ENCODE measurements at places on chromosomes 1 and 21. TPM values are rescaled to one million over a fixed set of nuclear protein-coding genes. Genes with fewer than 3 reads are reported as not detected.

Gene PGBD5
- 3.6 TPM for total RNA-seq

Gene AK5
- 18.1 TPM for total RNA-seq

Gene HES4
- total RNA-seq = 30.1 TPM

Gene ZCCHC17
- total RNA-seq = 56.9 TPM

Gene GOLT1A
- not detected for total RNA-seq

Gene NRIP1
- total RNA-seq = 18.1 TPM

Gene ATP6V0B
- total RNA-seq = 233 TPM

Gene C1orf94
- 0.06 TPM for total RNA-seq

Gene ZFP69
- total RNA-seq = 9.3 TPM

Gene CFHR5
- total RNA-seq = not detected

Gene C1QTNF12
- total RNA-seq = not detected

Gene PIGR
- not detected for total RNA-seq

Gene SLC6A17
- 0.60 TPM for total RNA-seq

Gene HMGCS2
- not detected for total RNA-seq

Gene GBP7
- total RNA-seq = not detected

Gene GJB3
- not detected for total RNA-seq

Gene FCRL6
- total RNA-seq = not detected

Gene ARHGAP30
- total RNA-seq = not detected

Gene COL6A2
- 480 TPM for total RNA-seq

Gene TSPAN2
- total RNA-seq = 14.9 TPM

Gene GNAT2
- 0.11 TPM for total RNA-seq

Gene BMP8B
- 0.51 TPM for total RNA-seq
